Naive thymus-derived CD4-positive, alpha-beta T cell (primary cell): ENCODE measurements at places on chromosomes 7 and 10.

GRCh38 chr10:117047947-117048346 is 43.0 kb upstream of the SHTN1 start:
- no peak for DNase-seq

- no peak for DNase-seq
Measured at GRCh38 chr7:118087126-118087525, 96.8 kb upstream of the LSM8 start.

- no peak for DNase-seq
Measured at GRCh38 chr7:123367484-123368122, 166.8 kb downstream of the IQUB start.

DNA sequence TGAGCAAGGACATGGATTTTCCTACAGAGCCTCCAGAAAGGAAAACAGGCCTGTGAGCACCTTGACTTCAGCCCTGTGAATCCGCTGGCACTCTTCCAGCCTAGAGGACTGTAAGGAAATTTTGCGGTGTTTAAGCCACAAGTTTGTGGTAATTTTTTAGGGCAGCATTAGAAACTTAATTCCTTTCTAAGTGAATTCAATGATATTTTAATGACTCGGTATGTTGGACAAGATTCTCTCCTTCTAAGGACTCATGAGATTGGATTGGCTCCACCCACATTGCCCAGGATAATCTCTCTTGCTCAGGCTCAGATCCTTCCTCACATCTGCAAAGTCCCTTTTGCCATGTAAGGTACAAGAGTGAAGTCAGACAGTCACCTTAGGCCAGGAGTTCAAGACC is 4.5 kb downstream of the LYZL2 start:
- DNase-seq = no peak

DNA sequence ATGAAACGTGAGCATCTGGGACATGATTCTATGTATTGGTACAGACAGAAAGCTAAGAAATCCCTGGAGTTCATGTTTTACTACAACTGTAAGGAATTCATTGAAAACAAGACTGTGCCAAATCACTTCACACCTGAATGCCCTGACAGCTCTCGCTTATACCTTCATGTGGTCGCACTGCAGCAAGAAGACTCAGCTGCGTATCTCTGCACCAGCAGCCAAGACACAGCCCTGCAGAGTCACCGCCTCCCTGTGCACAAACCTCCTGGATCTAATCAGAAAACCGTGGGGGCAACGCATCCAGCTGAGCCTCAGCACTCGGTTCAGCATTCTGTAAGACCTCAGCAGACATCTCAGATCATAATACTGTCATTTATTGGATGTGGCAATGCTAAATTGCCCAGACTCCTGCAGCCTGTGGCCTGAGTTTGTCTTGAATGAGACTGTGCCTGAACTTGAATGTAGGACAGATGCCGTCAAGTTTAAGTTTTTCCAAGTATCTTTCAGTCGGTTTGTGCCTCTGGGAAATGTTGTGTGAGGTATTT is 41.5 kb upstream of the PRSS58 start:
- peak; percentile 27 for DNase-seq

- peak; percentile 70 for DNase-seq
Measured at GRCh38 chr10:102410429-102411073, 8.0 kb downstream of the PSD start.

GRCh38 chr7:99232082-99232770 is 24.3 kb upstream of the KPNA7 start:
- DNase-seq = no peak

DNA sequence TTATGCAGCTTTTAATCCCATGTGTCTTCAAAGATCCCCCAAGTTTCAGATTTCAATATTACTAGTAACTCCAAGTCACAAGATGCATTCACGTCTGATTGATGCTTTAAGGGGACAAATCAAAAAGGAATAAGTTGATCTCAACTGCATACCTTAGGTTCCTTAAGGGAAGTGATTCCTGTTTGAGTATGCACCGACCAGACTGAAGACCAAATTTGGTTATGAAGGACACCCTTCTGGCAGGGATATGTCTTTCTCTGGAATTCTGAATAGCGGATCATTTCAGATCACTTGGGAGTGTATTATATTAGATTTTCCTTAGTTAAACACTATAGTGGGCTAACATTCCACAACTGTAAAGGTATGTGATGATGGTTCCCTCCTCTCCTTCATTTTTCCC is 4.3 kb downstream of the KIF5B start:
- no peak for DNase-seq

- DNase-seq = no peak
Measured at GRCh38 chr7:51827631-51828030, 511.0 kb upstream of the COBL start.

DNA sequence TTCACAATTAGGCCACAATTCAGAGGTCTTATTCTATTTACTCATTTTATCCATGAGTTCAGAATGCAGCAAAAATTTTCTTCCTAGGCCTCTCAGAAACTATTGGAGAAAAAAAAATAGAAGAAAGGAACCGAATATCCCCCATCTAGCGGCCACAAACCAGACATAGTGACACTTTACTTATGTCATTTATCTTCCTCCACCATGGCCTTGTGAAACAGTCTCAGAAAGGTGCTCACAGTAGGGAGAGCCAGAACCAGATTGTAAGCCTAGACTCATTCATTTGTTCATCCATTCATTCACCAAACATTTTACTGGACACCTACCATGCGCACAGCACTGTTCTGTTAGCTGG is 16.0 kb downstream of the CREB3L2 start:
- DNase-seq = no peak

- no peak for DNase-seq
Measured at GRCh38 chr10:127999297-128000129, 92.6 kb downstream of the PTPRE start.

- DNase-seq = no peak
Measured at GRCh38 chr10:2994221-2994961, 73.0 kb upstream of the PFKP start.

DNA sequence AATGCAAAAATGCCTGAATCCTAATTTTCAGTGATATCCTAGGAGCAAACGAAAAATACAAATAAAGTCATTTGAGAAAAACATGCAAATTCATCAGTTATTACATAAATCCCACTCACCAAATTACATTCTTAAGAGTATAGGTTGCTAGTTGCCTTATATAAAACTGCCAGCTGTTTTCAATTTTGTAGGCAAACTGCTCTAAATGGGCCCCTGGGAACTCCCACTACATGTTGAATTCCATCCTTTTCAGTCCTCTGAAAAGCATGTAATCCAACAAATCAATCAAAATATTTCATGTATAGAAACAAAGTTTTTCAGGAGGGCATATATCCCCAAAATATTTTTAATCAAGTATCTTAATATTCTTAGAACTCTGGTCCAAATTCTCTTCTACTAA is 2.1 kb upstream of the JMJD1C start:
- DNase-seq = no peak

- DNase-seq = no peak
Measured at GRCh38 chr7:111210996-111211395, 120.1 kb downstream of the LRRN3 start.

- DNase-seq = no peak
Measured at GRCh38 chr7:105779856-105780780, 96.3 kb downstream of the ATXN7L1 start.

DNA sequence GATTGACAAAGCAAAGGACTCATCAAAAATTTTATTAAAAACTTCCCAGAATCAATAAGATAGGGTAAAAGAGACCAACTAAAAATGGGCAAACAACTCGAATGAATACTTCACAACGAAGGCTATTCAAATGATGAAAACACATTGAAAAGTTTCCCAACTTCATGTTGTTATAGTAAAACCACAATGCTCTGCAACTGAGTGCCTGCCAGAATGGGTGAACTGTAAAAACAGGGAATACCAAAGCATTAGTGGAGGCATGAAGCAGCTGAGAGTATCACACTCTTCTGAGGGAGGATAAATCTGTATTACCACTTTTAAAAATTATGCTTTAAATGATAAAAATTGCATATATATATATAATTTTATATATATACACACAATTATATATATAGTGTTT is 1214.7 kb downstream of the SORCS3 start:
- no peak for DNase-seq

DNA sequence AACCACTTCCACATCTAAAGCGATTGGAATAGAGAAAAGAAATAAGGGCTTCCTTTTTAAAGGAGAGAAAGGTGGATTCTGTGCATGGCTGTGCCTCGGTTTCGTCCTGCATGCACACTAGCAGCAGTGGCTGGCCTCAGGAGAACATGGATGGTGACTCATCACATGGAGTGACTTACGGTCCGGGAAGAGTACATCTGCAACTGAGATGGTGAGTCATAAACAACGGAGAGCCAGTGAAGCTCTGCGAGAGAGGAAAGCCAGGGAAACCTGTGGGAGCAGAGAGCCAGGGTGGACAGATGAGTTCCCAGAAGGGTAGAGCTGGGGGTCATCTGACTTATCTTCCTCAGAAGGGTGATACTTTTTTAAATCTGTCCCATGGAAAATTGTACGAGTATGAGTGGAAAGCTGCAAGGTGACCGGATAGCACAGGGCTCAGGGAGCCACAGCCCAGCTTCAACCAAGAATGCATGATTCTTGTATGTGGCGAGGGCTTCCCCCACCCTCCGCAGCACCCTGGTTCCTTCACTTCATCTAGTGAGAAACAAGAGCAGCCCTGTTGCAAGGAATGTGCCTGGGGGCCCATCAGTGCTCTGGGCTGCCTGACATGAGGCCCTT is 259.1 kb downstream of the KLF6 start:
- DNase-seq = no peak

DNA sequence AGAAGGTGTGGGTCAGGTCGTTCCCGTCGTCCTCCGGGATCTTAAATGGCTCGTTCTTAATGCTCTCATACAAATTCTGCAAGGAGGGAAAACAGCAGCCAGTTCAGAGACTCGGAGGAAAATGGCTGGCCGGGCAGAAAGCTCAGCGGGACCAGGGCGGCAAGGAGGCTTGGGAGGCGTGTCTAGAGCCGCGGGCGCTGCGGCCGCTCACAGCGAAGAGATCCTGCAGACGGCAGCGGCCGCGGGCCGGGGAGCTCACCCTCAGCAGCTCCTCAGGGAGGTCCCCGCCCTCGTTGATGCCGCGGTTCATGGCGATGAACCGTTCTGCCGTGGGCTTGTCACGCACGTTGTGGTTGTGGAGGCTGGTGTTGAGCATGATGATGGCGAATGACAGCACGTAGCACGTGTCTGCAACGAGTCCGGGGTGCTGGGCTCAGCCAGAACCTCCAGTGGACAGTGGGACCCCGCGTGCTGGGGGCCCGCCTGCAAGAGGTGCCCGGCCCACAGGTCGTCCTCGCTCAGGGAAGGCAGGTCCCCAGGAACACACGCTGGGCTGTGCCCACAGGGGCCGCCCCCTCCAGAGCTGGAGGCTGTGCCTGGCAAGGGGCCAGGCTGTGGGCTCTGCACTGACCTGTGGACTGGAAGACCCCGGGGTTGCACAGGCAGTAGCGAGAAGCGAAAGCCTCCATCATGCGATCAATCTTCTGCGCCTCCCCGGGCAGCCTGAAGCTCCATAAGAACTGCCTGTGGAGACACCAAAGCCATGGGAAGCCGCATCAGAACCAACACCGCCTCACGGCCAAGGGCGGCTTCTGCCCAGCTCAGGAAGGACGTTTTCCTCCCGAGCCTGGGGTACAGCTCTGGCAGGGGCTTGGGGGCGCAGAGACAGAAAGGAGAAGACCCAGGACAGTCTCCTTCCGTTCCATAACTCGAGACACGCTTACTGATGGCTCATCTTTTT is 101.6 kb downstream of the CYTH3 start:
- no peak for DNase-seq

- no peak for DNase-seq
Measured at GRCh38 chr10:113027230-113027573, 77.2 kb downstream of the TCF7L2 start.

- DNase-seq = no peak
Measured at GRCh38 chr10:82643601-82644000, 768.6 kb downstream of the NRG3 start.

- no peak for DNase-seq
Measured at GRCh38 chr7:116782177-116782711, 80.1 kb upstream of the CAPZA2 start.

DNA sequence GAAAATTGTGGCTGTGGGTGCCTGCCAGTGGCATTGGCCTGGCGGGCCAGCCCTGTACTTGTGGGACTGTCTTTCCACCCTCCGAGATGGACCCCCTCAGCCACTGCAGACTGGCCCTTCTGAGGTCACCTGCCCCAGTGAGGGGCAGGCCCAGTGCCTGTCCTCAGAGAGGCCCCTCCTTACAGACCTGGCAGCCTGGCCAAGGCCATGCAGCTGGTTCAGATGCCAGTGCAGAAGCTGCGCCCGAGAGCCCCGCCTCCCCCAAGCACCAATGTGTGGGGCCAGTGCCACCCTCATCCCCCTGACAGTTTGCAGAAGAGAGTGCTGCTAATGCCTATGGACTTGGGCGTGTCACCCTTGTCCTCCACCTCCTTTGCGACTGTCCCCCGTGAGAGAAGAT is 10.0 kb downstream of the ZNF316 start:
- no peak for DNase-seq
